Hematopoietic multipotent progenitor cell (in vitro differentiated cells): ENCODE measurements at places on chromosomes 3 and 15.

DNA sequence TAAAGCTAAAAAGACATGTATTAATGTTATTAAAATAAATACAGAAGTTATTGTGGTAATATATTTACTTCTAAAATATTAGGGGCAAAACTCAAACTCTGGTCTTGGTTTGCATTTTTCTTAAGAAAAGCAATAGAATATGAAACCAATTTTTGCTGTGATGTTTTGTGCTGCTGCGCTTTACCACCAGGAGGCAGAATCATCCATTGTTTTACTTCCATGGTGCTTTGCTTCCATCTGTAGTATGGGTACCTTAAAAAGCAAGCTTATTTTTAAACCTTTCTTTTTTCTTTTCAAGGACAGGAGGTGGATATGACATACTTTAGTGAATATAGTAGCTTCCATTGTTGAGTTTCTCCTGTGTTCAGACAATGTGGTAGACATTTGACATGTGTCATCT is 46.6 kb upstream of the MRPL3 start:
- no peak for DNase-seq

GRCh38 chr15:67150023-67150860 is 84.8 kb downstream of the SMAD3 start:
- DNase-seq: no peak

GRCh38 chr3:67154429-67154828 is 156.3 kb downstream of the KBTBD8 start:
- DNase-seq: no peak

DNA sequence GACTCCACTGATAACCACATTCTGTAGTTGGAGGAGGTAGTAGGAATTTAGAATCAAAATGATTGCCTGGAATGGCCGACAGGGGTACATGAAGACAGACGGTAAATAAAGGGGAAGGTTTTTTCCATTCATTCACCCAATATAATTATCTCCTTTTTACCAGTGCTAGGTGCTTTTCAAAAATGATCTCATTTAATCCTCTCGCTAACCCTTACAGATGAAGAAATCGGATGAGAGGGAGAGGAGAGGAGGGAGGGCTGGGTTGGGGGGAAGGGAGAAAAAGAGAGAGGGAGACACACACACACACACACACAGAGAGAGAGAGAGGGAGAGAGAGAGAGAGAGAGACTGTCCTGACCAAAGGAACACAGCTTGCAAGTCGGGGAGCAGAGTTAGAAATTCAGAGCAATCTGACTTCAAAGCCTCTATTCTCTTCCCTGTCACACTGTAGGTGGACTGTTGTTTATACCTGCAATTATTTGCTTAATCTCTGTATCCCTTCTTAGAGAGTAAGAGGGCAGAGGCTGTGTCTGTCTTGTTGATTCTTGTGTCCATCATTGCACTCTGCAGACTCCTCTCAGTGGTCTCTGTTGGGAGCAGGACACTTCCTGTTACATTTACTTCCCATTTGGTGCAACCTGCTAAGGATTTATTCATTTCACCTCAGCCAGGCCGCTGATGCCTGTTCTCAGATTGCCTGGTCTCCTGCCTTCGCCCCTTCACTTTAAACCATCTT is 18.7 kb upstream of the PAQR9 start:
- DNase-seq: no peak

GRCh38 chr3:160577093-160577492 is 11.7 kb upstream of the KPNA4 start:
- no peak for DNase-seq
